ENCODE measurements at places on chromosomes 16 and 17.

- DNase-seq: no peak
Measured at GRCh38 chr17:62801553-62802114, 6.5 kb downstream of the MARCHF10 start.

- DNase-seq: no peak
Measured at GRCh38 chr16:66250686-66251431, 115.6 kb upstream of the CDH5 start.

GRCh38 chr16:19389246-19389645, 28.4 kb upstream of the TMC5 start:
- no peak for DNase-seq

DNA sequence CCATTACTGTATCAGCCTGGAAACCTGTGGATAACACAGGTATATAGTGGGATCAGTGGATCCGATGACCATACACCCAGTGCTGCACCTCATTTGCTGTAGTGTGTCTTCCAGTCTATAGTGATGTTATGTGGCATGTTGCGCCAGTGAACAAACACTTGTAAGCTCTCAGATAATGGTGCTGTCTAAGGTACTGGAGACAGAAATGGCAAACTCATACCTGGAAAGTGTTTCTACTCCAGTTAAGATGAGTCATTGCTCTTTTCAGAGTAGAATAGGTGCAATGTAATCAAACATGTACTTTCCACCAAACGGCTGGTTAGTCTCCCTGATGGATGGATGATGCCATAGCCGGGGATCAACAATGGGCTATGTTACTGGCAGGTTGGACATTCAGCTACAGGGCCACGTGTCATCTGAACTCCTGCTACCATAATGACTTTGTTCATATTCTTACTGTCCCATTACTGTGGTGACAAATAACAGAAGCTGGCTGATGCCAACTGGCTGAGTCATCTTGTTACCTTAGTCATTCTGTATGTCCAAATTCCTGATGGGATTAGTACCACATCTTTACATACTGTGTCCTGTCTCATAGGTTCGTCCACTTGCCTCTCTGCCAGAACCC, 6.3 kb downstream of the CCL11 start:
- DNase-seq: no peak

- no peak for DNase-seq
Measured at GRCh38 chr17:55149485-55149884, 115.3 kb upstream of the HLF start.

GRCh38 chr16:62100651-62101050, 64.4 kb upstream of the CDH8 start:
- no peak for DNase-seq

DNA sequence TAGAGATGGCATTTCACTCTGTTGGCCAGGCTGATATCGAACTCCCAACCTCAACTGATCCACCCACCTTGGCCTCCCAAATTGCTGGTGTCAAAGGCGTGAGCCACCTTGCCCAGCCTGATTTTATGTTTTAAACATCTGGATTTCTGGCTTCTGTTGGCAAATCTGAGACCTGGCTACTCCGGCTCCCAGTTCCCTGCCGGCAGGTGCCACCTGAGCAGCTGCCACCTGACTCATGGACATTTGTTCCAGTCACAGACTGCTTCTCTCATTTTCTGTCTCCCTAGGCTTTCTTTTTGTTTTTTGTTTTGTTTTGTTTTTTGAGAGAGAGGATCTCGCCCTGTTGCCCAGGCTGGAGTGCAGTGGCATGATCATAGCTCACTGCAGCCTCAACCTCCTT, 9.6 kb downstream of the PMM2 start:
- DNase-seq: no peak

- no peak for DNase-seq
Measured at GRCh38 chr17:521183-521525, 168.5 kb upstream of the RPH3AL start.

GRCh38 chr17:5330981-5331380, 48.9 kb downstream of the RABEP1 start:
- no peak for DNase-seq

DNA sequence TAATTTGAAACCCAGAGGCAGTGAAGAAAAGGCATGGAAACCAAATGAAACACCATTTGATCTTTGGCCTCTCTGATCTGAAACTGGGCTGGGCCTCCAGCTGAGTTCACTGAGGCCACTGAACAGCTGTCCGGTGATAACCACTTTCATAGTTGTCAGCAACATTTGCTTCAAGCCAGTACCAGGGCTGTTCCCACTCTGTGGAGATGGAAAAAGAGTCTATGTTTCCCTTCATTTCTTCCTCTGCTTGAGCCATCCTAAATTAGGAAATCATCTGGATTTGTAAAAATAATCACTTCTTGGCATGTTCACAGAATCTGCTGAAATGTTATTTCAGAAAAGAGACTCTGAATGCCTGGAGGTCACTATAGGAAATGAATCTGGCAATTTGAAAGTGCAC, 119.3 kb downstream of the STX8 start:
- no peak for DNase-seq

DNA sequence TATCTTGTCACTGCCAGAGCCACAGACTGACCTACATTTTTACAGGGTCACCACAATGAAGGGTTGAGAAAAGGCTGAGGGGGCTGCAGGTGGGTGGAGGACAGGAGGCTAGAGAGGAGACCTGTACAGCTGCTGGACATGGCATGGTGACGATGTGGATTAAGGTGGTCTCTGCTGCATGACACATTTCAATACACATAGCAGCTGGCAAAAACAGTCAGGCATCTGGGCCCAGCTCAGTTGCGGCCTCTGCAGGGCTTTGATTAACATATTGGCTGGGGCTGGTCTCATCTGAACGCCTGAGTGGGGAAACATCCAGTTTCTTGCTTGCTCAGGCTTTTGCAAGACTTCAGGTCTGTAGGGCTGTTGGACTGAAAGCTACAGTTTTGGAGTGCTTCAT, 265.4 kb upstream of the FOXF1 start:
- no peak for DNase-seq

DNA sequence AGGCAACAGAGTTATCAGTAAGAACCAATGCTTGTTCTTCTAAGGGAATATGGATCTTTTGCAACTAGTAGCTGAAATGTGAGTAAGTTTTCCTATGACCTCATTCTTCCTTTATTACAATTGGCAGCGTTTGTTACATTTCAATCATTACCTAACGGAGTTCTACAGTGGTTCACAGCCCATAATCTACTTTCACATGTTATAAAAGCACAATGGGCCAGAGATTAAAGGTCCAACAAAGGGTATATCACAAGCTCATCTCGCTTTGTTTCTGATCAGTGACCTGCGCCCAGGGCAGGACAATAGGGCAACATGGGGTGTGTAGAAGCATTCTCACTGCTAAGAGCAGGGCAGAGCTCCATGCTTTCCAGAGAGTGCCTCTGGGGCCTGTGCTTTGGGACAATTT, 279.9 kb upstream of the DYNLRB2 start:
- DNase-seq: no peak

DNA sequence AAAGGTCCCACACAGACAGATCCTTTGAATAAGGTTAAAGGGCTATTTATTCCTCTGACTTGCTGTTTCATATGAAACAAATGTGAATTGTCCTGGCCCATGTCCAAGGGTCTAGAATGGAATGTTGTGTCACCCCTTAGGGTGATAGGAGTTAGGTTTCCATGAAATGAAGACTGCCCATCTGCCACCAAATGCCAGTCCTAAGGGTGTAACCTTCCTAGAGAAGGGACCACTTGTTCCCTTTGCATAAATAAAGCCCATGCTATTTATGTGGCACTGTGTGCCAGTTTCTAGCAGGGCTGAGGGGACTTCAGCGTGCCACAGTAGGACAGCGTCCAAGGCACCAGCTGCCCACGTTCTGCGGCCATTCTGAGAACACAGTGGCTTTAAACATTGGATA, 171.3 kb downstream of the ABCA8 start:
- DNase-seq: no peak

GRCh38 chr16:66904428-66904845, 14.2 kb downstream of the CDH16 start:
- DNase-seq: no peak

DNA sequence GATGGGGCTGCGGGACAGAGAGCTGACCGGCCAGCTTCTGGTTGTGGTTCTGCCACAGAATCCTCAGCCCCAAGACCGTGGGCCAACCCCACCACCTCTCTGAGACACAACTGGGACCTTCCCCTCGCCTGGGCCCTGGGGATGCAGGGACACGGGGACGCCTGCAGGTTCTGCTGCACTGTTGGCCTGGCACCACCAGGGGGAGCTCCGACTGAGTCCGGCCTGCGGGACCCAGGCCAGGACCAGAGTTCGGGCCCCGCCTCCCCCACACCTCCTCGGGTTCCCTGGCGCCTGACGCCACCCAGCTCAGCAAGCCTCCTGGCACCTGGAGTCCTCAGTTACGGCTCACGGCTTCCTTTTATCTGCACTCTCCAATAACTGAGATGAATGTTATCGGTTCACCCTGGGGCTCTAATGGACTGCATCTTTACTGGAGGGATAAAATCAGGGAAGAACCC, 27.3 kb downstream of the TBC1D16 start:
- peak; percentile 69 for DNase-seq

GRCh38 chr16:69501956-69502745, 63.6 kb upstream of the NFAT5 start:
- no peak for DNase-seq

Data from stimulated activated CD8-positive, alpha-beta memory T cell treated with anti-CD3 and anti-CD28 coated beads, Interleukin-4, amount 100 ng/mL, for 24 hours (primary cell).